Nucleus accumbens (tissue), 56 donors: ENCODE measurements at places on chromosomes 5 and 9.

DNA sequence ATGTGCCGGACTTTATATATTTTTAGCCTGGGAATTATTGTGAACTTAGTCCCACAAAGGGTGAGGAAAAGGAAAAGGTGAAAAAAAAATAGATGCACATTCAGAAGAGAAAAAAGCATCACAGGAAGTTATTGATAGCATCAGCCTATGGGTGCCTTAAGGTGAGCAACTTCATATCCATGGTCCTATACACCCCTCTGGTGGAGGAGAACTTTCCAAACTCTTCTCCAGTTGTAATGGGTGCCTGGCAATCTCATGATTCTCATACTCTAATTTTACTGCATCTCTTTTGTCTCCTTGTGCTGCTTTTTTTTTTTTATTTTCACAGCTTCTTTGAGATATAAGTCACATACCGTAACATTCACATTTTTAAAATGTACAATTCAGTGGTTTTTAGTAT, 107.4 kb downstream of the JAKMIP2 start:
- no peak for DNase-seq

DNA sequence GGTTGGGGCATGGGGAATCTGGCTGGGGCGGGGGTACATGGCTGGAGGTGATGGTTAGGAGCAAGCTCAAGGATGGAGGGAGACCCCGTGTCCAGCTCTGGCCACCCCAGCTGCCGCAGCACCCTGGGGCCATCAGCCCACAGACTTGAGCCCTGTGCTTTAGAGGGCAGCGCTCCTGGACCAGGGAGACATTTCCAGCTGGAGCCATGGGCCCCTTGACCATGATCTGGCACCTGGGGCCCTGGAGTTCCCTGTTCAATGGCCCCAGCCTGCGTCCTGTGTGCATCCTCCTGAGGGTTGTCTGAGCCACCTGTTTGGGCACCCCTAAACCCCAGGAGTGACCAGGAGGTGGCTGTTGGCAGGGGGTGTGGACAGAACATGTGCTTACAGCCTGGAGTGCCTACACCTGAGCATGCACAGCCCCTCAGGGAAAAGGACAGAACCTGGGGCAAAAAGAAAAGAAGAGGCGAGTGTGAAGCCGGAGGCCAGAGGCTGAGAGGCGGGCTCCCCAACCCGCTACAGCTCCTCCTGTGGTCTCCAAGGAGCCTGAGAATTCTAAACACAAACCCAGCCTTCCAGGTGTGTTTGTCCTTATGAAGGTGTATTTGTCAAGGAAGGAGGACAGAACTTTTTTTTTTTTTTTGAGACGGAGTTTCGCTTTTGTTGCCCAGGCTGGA, 126.7 kb downstream of the C9orf50 start:
- DNase-seq, result no peak

GRCh38 chr5:54874337-54875021, 110.9 kb downstream of the ESM1 start:
- DNase-seq, result no peak

DNA sequence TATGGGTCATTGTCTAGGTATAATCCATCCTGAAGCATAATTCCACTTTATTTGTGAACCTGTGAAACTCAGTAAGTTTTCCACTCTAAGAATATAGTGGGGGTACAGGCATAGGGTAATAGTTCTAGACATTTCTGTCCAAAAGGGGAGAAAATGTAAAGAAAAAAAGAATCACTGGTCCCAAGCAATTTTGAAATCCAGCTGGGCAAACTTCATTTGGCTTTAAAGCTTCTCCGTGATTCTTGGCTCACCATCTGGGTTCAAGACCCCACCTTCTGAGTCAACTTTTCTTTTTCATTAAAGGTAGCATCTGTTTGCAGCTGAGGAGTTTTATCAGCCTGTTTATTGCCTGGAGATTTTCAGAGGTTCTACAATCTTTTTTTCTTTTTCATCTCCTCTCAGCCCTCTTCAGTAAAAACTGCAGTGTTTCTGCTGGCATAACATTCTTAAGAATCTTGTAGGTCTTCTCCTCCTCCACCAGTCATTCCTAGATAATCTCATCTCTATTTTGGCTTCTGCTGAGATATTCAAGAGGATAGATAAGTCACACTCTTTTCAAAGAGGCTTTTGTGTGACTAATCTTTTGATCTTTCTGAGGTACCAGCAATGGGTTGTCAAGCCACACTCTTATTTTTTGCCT, 126.1 kb upstream of the PITX1 start:
- DNase-seq, result no peak

DNA sequence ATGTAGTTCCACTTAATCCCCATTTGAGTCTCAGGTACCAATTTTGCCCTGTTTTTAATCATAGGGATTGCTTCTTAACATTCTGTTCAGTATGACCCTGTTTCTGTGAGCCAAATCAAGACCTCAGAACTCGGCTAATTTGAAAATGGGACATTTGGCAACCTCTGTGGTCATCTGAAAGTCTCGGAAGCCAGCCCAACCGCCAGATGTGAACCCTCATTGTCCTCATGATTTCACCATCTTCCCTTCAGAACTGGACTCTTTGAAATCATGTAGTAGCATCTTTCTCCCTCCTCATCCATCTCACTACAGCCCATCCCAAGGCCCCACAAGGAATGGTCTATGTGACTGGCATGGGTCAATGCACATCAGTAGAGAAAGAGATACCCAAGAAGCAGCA, 88.9 kb downstream of the S1PR3 start:
- peak; percentile 1 for DNase-seq

- DNase-seq, result no peak
These were observed 1.7 kb downstream of the GRIN3A start for GRCh38 chr9:101736717-101737116.

DNA sequence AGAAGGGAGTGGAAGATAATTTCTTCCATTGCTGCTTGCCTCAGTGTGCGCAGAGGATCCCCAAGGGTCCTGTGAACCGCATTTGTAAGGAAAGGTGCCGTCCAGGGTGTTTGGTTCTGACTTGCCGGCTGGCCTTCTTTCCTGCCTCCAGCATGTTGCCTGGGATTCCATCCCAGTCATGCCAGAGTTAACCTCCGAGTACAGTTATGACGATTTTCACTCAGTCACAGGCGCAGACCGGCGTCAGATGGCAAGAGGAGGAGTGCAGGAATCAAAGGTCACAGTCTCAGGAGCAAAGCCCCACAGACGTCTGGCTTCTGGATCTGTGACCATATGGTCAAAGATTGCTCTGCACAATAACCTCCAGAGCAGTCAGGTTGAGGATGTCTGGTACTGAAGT, 5.9 kb upstream of the GADD45G start:
- DNase-seq, result no peak

DNA sequence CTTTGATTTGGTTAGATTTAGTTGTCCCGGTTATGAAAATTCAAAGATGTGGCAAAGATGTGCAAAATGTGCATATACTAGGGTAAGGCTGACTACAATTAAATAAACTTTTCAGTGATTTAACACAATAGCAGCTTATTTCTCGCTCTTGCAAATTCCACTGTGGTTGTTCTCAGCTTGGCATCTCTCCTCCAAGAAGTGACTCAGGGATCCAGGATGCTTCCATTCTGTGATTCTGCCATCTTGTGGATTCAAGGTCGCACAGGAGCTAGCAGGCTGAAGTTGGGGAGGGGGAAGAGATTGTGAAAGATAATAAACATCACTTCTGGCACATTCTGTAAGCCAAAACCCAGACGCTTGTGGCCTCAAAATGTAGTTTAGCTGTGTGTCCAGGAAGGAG, 60.1 kb upstream of the TGFBR1 start:
- no peak for DNase-seq

- DNase-seq, result no peak
These were observed at the start of gene GPR151 for GRCh38 chr5:146516151-146516475. Gene GPR151, minus strand, starts transcription at chr5:146516190. Its CDS starts 77 bp downstream, at chr5:146516113.

DNA sequence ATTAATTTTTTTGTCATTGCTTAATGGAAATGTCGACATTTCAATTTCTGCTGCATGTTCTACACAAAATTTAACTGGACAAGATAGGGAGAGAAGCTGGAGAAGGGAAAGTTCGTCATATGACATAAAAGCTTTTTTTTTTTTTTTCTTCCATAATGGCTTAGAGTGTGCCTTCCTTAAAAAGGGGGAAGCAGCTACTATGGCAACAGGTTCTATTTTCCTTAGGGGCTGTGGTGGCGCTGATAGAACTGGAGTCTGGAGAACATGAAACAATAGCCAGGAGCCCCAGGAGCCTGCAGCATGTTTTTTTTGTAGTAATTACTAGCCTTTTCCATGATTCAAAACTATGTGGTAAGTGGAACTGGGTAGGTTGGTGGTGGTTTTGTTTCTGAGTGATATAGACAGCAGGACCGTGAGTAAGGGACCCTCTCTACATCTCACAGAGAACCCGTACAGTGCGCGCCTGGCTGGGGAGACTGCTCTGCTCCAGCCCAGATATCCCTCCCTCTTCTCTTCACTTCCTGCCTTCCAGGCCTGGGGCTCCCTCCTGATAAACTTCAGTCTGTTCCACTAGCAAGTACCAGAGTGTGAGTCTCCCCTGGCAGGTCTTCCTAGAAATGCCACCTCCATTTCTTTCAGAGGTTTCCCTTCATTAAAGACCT, 301.6 kb downstream of the NR3C1 start:
- DNase-seq, result no peak

DNA sequence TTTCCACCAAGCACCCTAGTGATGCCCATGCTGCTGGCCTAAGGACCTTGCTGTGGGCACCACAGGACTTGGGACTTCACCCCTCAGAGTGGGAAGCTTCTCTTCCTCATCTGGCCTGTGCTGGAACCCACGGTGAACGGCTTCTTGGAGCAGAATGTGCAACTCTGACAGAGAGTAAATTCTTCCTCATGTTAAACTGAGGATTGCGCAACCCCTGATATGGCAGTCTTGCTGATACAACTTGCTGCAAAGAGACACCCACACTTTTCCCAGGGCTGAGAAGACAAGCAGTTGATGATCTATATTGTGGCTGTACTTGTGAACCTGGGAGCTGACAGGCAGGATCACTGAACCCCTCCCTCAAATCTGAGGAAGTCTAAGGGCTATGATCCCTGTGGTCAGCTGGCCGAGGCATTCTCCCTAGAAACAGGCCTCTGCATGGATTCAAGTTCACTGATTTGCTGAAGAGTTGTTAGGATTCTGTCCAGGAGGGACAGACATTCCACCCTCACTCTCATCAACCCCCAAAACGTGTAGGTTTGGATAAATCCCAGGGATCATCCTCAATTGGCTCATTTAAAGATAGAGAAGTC, 307.2 kb downstream of the MTRR start:
- no peak for DNase-seq

DNA sequence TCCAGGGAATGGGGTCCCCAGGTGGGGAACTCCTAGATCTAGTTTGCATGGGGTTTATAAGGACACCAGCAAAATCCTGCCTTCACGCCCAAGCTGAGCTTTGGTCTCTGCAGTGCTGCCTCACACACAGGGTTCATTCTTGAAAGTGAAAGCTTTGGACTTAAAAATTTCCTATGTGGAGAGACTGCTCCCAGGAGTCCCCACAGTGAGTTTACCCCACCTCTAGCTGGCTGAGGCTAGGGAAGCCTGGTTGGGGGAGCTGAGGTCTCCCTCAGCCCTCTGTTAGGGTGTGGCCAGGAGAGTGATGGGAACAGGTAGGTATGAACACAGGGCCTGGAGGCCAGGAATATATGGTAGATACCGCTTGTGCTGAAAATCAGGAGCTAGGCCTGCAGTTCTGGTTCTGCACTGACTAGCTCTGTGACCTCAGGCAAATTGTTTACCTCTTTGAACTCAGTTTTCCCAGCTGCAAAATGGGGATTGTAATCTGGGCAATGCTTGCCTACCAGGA, 41.5 kb upstream of the LARP1 start:
- DNase-seq, result no peak

DNA sequence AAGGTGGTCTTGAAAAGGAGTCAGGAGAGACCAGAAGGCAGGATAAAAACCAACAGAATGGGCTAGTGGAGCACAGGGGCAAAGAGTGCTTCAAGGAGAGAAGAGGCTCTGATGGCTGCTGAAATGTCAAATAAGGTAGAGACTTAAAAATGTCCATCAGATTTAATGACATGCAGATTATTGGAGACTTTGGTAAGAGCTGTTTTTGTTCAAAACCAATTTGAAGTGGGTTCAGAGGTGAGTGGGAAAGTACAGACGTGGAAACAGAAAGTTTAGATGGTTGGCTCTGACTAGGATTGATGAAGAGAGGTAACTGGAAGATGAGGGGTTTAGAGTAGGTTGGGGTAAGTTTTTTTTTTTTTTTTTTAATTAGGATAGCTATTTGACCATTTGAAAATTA, 14.1 kb downstream of the SLC25A46 start:
- DNase-seq, result no peak

DNA sequence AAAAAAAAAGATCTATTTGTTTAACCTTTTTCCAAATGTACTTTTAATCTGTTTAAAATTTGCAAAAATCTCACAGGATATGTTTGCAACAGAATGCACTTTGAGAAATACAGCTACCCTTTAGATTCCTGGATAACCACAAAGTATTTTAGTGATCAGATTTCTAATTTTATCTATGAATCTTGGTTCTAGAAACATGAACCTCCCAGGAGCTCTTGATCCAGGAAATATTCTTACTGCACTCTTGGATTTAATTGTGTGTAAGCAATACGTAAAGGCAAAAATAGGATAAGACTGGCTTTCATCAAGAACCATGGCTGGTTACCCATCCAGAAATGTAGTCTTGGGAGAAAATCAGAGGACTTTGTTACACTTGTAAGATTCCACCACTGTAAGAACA, 1581.8 kb upstream of the WWC1 start:
- no peak for DNase-seq

DNA sequence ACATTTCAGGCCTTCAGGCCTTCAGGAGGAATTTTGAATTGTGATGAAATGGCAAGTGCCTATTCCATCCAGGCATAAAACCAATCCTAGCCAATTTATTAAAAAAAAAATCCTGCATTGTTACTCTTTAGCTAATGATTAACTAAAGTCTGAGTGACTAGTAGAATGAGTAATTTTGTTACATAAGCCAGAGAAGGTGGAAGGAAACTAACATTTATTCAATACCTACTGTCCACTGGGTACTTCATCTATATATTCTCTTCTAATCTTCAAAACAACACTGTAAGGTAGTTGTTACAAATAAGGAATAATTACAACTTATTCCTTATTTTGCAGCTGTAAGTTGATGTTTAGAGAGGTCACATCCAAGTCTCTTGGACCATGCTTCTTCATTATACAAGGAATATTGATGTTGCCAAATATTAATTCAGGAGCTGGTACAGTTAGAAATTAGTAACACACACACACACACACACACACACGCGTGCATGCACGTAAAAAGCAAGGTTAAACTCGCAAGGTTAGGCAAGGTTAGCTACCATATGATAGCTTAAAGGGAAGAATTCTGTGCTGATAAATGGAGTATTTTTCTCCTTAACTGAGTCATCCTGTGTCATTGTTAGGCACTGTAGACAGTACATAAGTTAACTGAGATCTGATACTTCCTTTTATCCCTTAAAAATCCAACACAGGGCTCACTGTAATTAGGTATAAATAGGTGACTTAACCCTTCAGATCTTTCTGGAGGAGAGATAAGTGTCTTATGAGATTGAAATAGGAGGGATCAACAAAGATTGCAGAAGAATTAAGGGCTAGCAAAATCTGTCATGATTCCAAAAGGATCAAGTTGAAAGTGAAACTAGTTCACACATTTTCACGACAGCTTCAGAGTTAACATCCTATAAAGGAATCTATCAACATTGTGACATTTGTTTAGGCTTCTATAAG, 596.9 kb downstream of the PDE4D start:
- no peak for DNase-seq
